Lung (tissue), 17 donors: ENCODE measurements at places on chromosomes 1 and 21.

GRCh38 chr1:222242492-222242891 is 305.4 kb downstream of the HHIPL2 start:
- H3K27ac ChIP-seq = no peak overlapping the region
- H3K27me3 ChIP-seq = no peaks in the 10 kb centered on the region
- H3K4me3 ChIP-seq = no peak overlapping the region
- no peaks in the 10 kb centered on the region for H3K4me1 ChIP-seq
- no peaks in the 10 kb centered on the region for H3K36me3 ChIP-seq

- peaks cover under 1% of the 10 kb centered on the region for H3K36me3 ChIP-seq
- no peak overlapping the region for H3K4me3 ChIP-seq
- DNase-seq = no peak
- H3K27me3 ChIP-seq = no peaks in the 10 kb centered on the region
- H3K4me1 ChIP-seq = peaks cover 10% of the 10 kb centered on the region
Measured at GRCh38 chr1:113935176-113935575, 6.1 kb downstream of the HIPK1 start.

DNA sequence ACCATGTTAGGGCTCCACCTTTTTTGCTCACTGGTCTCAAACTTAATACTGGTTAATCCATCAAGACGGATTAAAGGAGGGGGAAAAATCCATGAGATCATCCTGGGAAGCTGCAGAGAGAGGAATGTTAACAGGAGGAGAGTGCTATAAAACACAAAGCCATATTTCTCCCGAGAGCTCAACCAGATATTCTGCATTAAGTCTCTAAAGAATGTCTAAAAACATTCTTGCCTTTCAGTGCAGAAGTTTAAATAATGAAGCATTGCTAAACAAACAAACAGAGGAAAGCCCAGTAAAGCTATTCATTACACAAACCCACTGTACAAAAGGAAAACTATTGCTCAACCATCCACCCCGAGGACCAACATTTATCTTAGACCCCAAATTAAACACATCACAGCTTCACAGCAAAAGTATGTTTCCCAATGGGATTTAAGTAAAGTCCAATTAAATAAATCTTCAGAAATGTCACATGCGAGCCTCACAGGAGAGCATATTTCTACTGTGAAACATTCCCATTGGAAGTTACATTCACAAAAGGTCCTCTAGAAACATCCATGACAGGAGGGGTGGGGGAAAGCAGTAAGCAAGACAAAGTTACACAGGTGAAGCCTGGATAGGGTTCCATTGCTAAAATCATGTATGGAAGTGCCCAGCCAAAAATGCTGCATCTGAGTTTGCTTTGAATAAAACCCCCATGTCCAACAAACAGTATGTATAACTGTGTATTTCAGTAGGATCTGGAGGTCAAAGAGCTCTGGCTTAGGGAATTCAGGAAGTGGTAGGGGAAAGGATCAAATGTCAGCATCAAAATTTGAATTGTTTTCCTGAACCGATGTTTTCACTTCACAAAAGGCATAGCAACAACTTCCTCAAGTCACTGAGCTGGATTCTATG is 23.3 kb downstream of the DUSP10 start:
- DNase-seq = peak; percentile 83
- no peak overlapping the region for H3K4me3 ChIP-seq
- no peak overlapping the region for H3K27ac ChIP-seq
- no peaks in the 10 kb centered on the region for H3K36me3 ChIP-seq
- no peaks in the 10 kb centered on the region for H3K27me3 ChIP-seq

GRCh38 chr1:166840309-166841274 is 1.3 kb downstream of the POGK start:
- DNase-seq = peak; percentile 42
- H3K27me3 ChIP-seq = no peaks in the 10 kb centered on the region

DNA sequence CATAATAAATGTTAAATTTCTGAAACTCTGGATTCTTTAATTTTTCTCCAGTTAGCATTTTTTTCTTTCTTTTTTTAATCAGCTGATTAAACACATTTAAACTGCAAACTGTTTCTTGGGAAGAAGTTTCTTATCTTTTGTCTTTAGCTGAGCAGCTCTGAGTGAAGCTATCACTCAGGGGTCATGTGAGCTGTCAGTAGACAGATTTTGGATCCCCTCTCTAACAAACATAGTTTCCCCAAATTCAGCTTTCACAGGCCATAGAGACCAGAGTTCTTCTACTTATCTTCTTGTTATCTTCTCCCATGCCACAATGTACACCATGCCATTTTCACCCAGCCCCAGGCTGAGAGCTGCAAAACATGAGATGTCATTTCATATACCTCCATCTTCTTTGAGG is 148.9 kb downstream of the CDC42BPA start:
- no peak overlapping the region for H3K27ac ChIP-seq
- no peak overlapping the region for H3K4me3 ChIP-seq
- no peak for DNase-seq

DNA sequence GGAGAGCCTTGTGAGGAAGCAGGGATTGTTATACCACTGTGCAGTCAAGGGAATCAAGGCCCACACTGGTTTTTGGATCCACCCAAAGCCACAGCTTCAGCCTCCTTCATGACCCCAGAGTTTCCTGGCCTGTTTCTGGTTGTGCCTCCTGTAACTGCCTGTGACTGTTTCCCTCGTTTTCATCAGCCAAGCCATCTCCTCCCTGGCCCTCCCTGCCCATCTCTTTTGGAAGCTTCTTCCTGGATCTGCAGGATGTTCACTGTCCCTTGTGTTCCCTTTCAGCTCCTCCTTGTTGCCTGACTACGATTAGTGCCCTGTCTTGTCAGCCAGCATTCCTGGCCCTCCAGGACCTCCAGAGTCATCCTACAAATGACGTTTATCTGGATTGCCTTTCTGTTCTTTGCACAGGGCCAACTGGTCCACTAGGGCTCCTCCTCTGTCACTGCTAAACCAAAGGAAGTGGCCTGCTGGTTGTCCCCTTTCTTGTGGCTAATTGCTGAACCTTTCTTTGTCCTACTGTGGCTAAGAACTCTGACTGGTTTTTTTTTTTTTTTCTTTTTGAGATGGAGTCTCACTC is 17.9 kb downstream of the SFT2D2 start:
- no peak overlapping the region for H3K27ac ChIP-seq
- peaks cover 11% of the 10 kb centered on the region for H3K4me1 ChIP-seq
- H3K4me3 ChIP-seq = no peak overlapping the region
- H3K36me3 ChIP-seq = peaks cover 25% of the 10 kb centered on the region
- H3K27me3 ChIP-seq = no peaks in the 10 kb centered on the region

DNA sequence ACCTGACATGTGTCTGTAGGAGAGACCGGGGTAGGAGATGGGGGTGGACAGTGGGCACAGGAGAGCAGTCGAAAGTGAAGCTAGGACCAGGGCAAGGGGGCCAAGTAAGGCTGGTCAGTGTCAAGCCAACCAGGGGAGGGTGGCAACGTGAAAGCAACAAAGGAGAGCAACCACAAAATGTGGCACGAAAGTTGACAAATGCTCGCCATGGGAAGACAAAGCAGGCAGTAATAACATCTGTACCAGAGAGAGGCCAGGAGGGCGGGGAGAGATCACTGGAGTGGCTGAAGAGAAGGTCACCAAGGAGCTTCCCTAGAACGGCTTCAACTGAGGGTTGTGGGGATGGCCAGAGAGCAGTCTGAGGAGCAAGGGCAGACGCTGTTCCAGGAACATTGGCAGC is 17.0 kb downstream of the QSOX1 start:
- H3K4me3 ChIP-seq = no peak overlapping the region
- H3K36me3 ChIP-seq = no peaks in the 10 kb centered on the region
- peaks cover 12% of the 10 kb centered on the region for H3K4me1 ChIP-seq
- DNase-seq = no peak
- no peaks in the 10 kb centered on the region for H3K27me3 ChIP-seq
- H3K27ac ChIP-seq = no peak overlapping the region

GRCh38 chr21:42547001-42547905 is 33.6 kb downstream of the SLC37A1 start:
- no peaks in the 10 kb centered on the region for H3K4me1 ChIP-seq
- H3K27me3 ChIP-seq = no peaks in the 10 kb centered on the region
- H3K36me3 ChIP-seq = peaks cover 50% of the 10 kb centered on the region
- H3K4me3 ChIP-seq = no peak overlapping the region
- no peak overlapping the region for H3K27ac ChIP-seq
